ENCODE measurements at places on chromosomes 16 and 17. TPM values are rescaled to one million over a fixed set of nuclear protein-coding genes. Genes with fewer than 3 reads are reported as not detected.

DNA sequence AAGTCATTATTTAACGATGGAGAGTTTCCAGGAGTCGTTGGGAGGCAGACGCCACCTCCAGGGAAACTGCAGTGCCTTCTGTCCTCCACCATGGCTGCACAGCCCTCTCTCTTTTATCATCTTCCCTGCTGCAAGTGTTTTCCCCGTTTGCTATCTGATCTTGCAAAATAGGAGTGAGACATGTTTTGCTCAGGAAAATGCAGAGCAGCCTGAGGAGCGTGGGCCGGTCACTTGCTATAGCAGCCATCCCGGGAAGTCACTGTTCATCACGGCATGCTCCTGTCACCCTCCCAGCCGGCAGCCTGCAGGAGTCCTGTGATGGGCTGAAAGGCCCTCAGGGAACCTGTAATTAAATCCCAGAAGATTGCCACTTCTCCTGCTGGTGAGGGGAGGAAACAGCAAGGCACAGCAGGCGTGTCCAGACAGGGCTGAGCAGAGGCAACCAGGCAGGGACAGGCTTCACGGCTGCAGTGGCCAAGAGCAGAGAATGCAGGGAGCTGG, 143.1 kb downstream of the GSG1L start:
- H3K4me1 ChIP-seq = peaks cover 7% of the 10 kb centered on the region
- no peak for DNase-seq

GRCh38 chr16:66263168-66263972, 103.1 kb upstream of the CDH5 start:
- peaks cover 46% of the 10 kb centered on the region for H3K4me1 ChIP-seq
- no peaks in the 10 kb centered on the region for H3K36me3 ChIP-seq
- H3K4me3 ChIP-seq = no peak overlapping the region
- H3K27me3 ChIP-seq = peaks cover 16% of the 10 kb centered on the region

- H3K4me1 ChIP-seq = peaks cover 47% of the 10 kb centered on the region
- peaks cover 15% of the 10 kb centered on the region for H3K27me3 ChIP-seq
- H3K4me3 ChIP-seq = peak overlapping the region; percentile 87
- no peak for DNase-seq
Measured at GRCh38 chr17:38428643-38429371, 543 bp downstream of the ARHGAP23 start.

Gene AGRP
- not detected for total RNA-seq

Gene FOXL1
- total RNA-seq = 1.5 TPM

Gene NXPH3
- total RNA-seq = 0.45 TPM
